ENCODE measurements at places on chromosomes 1 and 21. TPM values are rescaled to one million over a fixed set of nuclear protein-coding genes. Genes with fewer than 3 reads are reported as not detected.

The MPC2 gene
- total RNA-seq = 20.9 TPM

The MTARC2 gene
- total RNA-seq = 4.7 TPM

The CCDC30 gene
- 1.3 TPM for total RNA-seq

The KCNT2 gene
- 4.7 TPM for total RNA-seq

The EGLN1 gene
- total RNA-seq = 42.2 TPM

The TTC24 gene
- total RNA-seq = not detected

The CRB1 gene
- total RNA-seq = 0.49 TPM

The RGSL1 gene
- not detected for total RNA-seq

The HCRTR1 gene
- not detected for total RNA-seq

The KRTAP11-1 gene
- total RNA-seq = not detected

The PER3 gene
- 19.4 TPM for total RNA-seq

The TMEM54 gene
- 13.6 TPM for total RNA-seq

The HFM1 gene
- 0.49 TPM for total RNA-seq

The AIM2 gene
- total RNA-seq = not detected

The DMBX1 gene
- total RNA-seq = not detected

The PARS2 gene
- 4.9 TPM for total RNA-seq

The CLCA1 gene
- not detected for total RNA-seq

The CCDC190 gene
- 0.16 TPM for total RNA-seq

The AMY1A gene
- not detected for total RNA-seq

The OR2T33 gene
- not detected for total RNA-seq

The MYBPHL gene
- total RNA-seq = not detected

The ACTA1 gene
- total RNA-seq = not detected

The LCK gene
- not detected for total RNA-seq

The TMCC2 gene
- 3.5 TPM for total RNA-seq

The TIE1 gene
- total RNA-seq = not detected

The PLA2G2C gene
- not detected for total RNA-seq

The FAM78B gene
- 1.5 TPM for total RNA-seq

The TRAF5 gene
- 20.4 TPM for total RNA-seq

The F3 gene
- 40.7 TPM for total RNA-seq

The SYTL1 gene
- total RNA-seq = 0.81 TPM

The OVAAL gene
- total RNA-seq = not detected

The RPRD2 gene
- 12.1 TPM for total RNA-seq

The DDAH1 gene
- 154 TPM for total RNA-seq

The ETV3L gene
- not detected for total RNA-seq

The TEDDM1 gene
- total RNA-seq = not detected

The MFAP2 gene
- 88.9 TPM for total RNA-seq

The CD53 gene
- not detected for total RNA-seq

The GBP6 gene
- total RNA-seq = 0.16 TPM

The CRP gene
- total RNA-seq = not detected

The PDZK1IP1 gene
- total RNA-seq = not detected

The LAMB3 gene
- total RNA-seq = 4.5 TPM

The LEFTY2 gene
- total RNA-seq = not detected

The STPG1 gene
- total RNA-seq = 8.9 TPM

The PODN gene
- total RNA-seq = 20.8 TPM

The TFF3 gene
- not detected for total RNA-seq

The LCE1D gene
- total RNA-seq = not detected

The ERG gene
- total RNA-seq = not detected

The ILDR2 gene
- total RNA-seq = not detected

The CAMTA1 gene
- total RNA-seq = 29.7 TPM

The CFHR2 gene
- not detected for total RNA-seq

The CR1L gene
- not detected for total RNA-seq

The TRABD2B gene
- total RNA-seq = not detected

The SUSD4 gene
- not detected for total RNA-seq

The EBNA1BP2 gene
- total RNA-seq = 33.5 TPM

The CRYBG2 gene
- total RNA-seq = not detected

The PRKCZ gene
- 0.97 TPM for total RNA-seq

The ALX3 gene
- total RNA-seq = 1.9 TPM

The TRNP1 gene
- total RNA-seq = 45.1 TPM

The ORC1 gene
- 0.97 TPM for total RNA-seq
